ENCODE measurements at places on chromosomes 2 and 18. TPM values are rescaled to one million over a fixed set of nuclear protein-coding genes. Genes with fewer than 3 reads are reported as not detected.
A peak's percentile ranks its signal among the peaks of the same experiment; 100 is the strongest.

- no peak for DNase-seq
These were observed 151.7 kb upstream of the POU3F3 start for GRCh38 chr2:104702031-104702850.

- DNase-seq: no peak
These were observed 262.9 kb upstream of the TCF4 start for GRCh38 chr18:55850904-55851303.

- DNase-seq: no peak
These were observed 114.1 kb upstream of the OTOS start for GRCh38 chr2:240254337-240255164.

GRCh38 chr18:27614951-27615844 is 430.1 kb upstream of the CHST9 start:
- DNase-seq: no peak

DNA sequence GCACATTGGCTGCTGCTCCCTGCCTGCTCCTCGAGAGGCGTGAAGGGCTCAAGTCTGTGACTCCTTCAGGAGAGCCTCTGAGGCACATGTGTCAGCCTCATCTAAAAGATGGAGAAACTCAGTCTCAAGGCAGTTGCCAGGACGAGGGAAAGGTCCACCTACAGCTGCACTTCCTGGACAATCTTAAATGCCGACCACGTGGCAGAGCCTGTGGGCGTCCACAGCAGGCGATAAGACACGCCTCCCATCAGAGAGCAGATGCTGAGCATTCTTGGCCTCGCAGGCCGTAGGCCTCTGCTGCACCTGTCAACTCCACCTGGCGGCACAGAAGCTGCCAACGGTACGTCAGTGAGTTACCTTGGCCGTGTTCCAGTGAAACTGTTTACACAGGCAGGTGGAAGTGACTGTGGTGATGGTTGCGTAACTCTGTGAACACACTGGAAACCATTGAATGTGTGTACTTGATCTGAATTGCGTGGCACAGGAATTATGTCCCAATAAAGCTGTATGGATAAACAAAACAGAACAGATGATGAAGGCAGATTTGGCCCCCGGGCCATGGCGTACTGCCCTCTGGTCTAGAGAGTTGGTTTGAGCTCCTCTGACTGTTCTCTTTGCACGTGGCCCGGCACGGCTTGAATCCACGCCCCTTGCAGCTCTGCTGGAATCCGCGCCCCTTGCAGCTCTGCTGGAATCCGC is 114.5 kb downstream of the RNF144A start:
- peak; percentile 96 for DNase-seq

DNA sequence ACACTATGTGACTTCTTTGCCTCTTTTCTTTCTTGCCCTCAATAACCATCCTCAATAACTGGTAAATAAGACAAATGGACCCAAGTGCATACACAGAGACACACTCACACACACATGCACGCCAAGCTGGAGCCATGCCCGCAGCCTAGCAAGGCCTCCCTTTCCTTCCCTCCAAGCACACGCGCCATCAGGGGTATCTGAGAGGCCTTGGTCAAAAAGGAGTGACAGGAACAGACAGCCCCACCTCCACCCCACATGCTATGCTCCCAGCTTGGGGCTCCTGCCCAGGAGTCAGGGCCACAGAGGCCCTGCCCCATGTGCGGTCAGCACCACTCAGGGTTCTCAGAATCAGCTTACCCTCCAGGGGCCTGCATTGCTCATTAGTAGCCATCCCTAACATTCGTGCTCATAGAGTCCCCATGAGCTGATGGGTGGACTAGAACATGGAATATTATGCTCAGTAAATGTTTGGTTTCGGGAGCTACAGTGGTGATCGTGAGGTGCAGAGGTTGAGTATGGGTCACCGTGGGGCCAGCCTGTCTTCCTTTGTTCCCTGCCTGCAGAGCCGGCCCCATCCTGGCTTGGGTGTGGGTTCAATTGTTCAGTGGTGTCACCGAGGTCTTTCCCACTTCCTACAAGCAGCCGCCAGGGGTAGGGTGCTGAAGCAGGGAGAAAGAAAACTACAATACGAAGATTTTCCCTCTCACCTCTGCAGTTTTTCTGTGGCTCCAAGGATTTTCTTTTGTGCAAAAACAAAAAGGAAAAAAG is 158.2 kb upstream of the RAB12 start:
- no peak for DNase-seq

NYAP2 gene
- total RNA-seq: 0.06 TPM

ADD2 gene
- total RNA-seq: 0.95 TPM

RAPGEF4 gene
- 6.4 TPM for total RNA-seq

GDF7 gene
- total RNA-seq: 2.5 TPM

CD8B gene
- total RNA-seq: 4.1 TPM
